GM12878 (cell line): ENCODE measurements at places on chromosomes 16 and 17. TPM values are rescaled to one million over a fixed set of nuclear protein-coding genes. Genes with fewer than 3 reads are reported as not detected.

DNA sequence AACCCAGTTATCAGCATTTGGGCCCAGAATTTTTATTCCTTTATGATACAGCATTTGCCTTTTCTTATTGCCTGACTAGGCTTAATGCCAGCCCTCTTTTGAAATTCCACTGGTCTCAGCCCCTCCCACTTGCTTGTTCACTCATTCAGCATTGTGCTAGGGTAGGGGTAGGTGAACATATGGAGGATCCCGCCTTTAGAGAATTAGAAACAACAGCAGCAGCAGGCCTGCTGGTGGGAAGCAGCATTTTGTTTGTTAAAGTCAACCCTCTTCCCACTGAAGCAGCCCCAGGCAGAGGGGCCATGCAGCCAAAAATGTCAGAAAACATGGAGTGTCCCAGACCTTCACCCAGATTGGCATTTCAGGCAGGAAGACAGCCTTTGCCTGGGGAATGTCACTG, 1355.2 kb downstream of the CDH8 start:
- DNase-seq: no peak

The TPSD1 gene
- not detected in 2 replicates for total RNA-seq

The CIAO2B gene
- 76.4 and 81.3 TPM in 2 replicates for total RNA-seq

The MYO15B gene
- 12.3 and 15.4 TPM in 2 replicates for total RNA-seq

GRCh38 chr17:28505986-28506665, at the start of gene FOXN1:
Gene FOXN1 (plus strand): TSS chr17:28506348. CDS start chr17:28523970, 17,622 bp downstream.
- DNase-seq: no peak

DNA sequence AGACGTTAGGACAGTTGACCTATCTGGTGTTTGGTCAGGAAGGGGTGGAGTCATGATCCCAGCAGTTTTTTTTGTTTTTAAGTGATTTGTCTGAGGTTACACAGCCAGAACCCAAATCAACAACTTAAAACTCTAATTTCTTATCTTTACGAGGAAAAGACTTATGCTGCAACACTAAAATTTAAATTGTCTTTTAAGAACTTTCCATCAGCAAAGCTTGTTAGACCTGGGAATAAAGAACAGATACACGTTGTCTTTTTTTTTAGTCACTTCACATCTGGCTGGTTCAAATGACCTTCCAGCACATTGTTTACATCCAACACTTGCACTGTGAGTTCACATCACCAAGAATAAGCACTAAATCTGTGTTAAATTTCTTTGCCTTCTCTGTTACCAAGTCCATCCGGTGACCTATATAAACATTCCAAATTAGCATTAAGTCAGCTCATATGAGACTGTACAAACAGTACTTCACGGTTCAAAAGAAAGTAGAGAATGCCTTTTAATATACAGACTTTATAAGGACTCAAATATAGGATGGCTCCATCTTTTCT, 115.0 kb downstream of the HS3ST2 start:
- no peak for DNase-seq

DNA sequence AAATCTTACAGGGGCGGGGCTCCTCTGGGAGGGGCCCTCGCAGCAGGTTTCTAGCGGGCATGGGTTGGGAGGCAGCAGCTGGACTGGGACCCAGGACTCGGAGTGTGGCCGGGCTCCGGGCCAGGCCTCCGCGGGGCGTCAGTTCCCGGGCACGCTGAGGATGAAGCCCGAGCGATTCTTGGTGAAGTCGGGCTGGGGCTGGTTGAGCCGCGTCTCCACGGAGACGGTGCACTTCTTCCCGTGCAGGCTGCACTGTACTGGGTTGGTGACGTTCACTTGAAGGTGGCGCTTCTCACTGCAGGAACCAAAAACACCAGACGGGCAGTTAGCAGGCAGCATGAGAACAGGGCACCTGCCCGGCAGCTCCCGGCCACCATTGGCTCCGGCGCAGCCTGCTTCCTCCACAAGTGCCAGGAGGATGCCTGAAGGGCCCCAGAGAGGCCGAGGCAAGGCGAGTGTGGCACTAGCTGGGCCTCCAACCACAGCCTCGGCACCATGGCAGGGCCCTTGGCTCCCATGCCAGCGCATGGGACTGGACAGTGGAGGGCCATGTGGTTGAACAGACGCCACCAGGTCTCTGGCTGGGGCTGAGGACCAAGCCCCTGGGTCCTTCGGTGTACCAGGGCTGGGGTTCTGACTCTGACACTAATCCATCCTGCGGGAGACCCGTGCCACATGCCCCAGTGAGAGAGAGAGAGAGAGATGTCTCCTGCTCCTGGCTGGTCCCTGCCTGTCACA, 8.0 kb downstream of the CDK5R1 start:
- no peak for DNase-seq

- DNase-seq: no peak
Observed at GRCh38 chr17:34301986-34302385, 16.4 kb downstream of the CCL11 start.

The CHD9NB gene
- total RNA-seq: 0.58 and 0.69 TPM in 2 replicates

The STH gene
- not detected in 2 replicates for total RNA-seq

DNA sequence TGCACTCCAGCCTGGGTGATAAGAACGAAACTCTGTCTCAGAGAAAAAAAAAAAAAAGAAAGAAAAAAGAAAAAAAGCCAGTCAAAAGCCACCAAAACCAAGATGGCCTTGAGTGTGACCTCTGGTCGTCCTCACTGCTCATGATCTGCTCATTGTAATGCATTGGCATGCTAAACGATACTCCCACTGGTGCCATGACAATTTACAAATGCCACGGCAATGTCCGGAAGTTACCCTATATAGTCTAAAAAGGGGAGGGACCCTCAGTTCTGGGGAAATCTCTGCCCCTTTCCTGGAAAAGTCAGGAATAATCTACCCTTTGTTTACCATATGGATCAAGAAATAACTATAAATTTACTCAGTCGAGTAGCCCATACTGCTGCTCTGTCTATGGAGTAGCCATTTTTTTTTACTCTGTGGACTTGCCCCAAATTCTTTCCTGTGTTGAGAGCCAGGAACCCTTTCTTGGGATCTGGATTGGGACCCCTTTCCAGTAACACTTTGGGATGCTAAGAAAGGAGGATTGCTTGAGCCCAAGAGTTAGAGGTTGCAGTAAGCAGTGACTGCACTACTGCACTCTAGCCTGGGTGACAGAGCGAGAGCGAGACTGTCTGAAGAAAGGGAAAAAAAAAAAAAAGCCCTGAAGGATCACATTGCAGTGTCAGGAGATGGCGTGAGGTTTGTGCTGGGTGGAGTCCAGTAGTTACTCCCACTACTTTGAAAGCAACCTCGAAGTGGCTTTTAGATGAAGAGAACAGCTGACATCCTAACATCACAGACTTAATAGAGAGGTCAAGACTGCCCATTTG, 3.7 kb upstream of the TMEM231 start:
- no peak for DNase-seq

- no peak for DNase-seq
Observed at GRCh38 chr17:44187131-44187899, 543 bp downstream of the TMUB2 start.

DNA sequence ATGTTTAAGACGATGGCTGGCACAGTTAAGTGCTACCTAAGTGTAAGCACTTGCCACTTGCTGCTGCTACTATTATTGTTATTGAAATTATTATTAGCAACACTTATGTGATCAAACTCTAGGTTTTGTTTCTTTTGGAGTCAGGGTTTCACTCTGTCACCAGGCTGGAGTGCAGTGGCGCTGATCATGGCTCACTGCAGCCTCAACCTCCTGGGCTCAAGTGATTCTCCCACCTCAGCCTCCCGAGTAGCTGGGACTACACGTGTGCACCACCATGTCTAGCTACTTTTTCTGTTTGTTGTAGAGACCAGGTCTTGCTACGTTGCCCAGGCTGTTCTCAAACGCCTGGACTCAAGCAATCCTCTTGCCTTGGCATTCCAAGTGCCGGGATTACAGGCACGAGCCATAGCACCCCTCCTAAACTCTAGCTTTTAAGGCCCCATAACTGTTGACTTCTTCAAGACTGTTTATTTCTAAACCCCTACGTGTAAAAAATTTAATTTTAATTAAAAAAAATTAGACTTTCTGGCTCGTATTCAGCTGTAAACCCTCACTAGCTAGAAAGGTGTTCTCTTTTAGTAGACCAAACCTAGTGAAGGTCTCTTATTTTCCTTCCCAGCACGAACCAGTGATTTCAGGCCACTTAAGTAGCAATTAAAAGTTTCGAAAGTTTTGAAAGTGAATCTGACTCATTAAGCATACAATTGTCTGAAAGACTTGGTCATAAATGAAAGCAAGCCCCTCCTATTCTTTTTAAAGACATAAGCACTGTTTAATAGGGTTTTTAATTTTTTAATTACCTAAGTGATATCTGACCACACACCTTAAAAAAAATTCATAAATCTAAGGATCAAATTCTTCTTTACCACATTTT, 11.7 kb upstream of the SCNN1B start:
- DNase-seq: no peak

The EVPL gene
- 0.03 TPM in 2 replicates for total RNA-seq

DNA sequence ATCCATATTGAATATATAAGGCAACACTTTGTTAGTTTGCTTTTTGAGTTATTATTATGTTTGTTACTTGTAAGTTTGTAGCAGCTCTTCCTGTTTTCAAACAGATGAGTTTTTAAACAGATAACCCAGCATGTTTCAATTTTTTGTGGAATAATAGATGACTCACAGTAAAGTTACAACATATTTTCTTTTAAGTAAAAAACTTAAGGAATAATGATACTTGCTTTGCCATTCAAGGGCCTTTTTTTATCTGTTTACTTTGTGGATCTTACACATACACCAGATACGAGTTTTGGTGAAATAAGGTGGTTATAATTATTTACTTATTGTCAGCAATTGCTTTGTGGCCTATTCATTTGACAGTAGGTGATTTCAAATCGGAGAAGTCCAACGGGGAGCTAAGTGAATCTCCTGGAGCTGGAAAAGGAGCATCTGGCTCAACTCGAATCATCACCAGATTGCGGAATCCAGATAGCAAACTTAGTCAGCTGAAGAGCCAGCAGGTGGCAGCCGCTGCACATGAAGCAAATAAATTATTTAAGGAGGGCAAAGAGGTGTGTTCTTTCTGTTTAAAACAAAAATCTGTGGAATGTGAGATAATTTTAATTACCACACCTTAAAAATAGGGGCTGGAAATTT, 66.3 kb downstream of the BPTF start:
- no peak for DNase-seq

The WNT3 gene
- not detected in 2 replicates for total RNA-seq

GRCh38 chr17:31835984-31836383, 23.1 kb downstream of the COPRS start:
- no peak for DNase-seq

The HCRT gene
- 0.41 TPM in 1 of 2 replicates, not detected in the other for total RNA-seq

GRCh38 chr17:39598630-39599003, 9.1 kb downstream of the NEUROD2 start:
- DNase-seq: no peak

GRCh38 chr17:70891306-70891705, 722.0 kb downstream of the KCNJ2 start:
- no peak for DNase-seq

DNA sequence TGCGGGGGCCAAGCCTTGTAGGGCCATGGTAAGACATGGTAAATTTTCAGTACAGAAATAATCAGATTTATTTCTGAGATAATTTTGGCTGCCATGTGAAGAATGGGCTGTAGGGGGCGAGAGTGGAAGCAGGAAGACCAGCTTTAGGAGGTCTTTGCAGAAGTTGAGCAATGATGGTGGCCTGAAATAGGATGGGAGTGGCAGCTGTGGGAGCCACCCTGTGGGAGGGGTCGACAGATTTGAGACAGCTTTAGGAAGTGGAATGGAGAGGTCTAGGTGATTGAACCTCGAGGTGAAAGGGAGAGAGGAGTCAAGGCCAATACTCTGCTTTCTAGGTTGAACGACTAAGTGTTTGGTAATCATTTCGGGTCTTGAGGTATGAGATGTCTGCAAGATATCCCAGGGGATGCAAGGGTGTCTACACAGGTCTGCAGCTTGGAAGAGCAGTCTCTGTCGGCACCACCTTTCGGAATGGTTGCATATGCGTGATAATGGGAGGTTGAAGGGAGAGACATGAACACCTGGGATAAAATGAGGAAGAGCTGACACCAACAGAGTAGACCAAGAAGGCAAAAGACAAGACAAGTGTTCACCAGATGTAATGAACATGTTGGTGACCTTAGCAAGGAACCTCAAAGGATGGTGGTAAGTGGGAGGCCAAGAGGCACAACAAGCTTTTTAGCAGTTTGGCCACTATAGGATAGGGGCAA, 4.2 kb upstream of the ATXN7L3 start:
- no peak for DNase-seq

The KRTAP4-9 gene
- total RNA-seq: not detected in 2 replicates

DNA sequence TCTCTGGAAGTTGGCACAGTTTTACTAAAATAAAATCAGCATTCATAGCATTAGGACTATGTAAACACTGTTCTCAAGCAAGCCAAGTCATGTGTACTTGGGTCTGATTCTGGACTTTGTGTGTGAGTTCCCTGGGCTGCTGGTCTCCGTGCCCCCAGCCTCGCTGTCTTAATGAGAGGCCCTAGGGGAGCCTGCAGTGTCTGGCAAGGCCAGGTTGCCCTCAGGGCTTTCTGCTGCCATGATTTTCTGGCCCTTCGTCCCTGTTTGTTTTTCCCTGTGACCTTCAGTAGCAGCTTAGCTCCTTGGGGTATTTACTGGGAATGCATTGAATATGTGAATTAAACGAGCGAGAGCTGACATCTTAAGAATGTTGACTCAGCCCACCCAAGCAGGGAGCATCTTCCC, 161.8 kb downstream of the RPTOR start:
- DNase-seq: no peak

- DNase-seq: no peak
Observed at GRCh38 chr16:49524947-49525315, 151.3 kb downstream of the C16orf78 start.

DNA sequence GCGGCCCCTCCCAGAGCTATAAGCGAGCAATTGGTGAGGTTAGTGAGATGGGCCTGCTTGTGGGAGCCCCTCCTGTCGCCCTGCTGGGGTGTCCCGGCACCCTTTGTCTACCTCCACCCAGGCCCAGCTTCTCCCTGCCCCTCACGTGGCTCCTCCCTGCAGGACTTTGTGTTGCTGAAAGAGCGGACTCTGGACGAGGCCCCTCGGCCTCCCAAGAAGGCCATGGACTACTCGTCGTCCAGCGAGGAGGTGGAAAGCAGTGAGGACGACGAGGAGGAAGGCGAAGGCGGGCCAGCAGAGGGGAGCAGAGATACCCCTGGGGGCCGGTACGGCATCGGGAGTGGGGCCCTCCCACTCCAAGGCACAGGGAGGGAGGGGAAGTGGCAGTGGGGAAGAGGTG, 6.1 kb upstream of the C17orf107 start:
- DNase-seq: no peak
